Activated CD4-positive, alpha-beta T cell treated with anti-CD3 and anti-CD28 coated beads for 24 hours (primary cell): ENCODE measurements at places on chromosomes 6 and 20.
A peak's percentile ranks its signal among the peaks of the same experiment; 100 is the strongest.

- no peak for DNase-seq
These were observed 29.2 kb upstream of the SSR1 start for GRCh38 chr6:7341989-7342742.

GRCh38 chr6:147735924-147736323, 227.4 kb downstream of the SAMD5 start:
- no peak for DNase-seq

DNA sequence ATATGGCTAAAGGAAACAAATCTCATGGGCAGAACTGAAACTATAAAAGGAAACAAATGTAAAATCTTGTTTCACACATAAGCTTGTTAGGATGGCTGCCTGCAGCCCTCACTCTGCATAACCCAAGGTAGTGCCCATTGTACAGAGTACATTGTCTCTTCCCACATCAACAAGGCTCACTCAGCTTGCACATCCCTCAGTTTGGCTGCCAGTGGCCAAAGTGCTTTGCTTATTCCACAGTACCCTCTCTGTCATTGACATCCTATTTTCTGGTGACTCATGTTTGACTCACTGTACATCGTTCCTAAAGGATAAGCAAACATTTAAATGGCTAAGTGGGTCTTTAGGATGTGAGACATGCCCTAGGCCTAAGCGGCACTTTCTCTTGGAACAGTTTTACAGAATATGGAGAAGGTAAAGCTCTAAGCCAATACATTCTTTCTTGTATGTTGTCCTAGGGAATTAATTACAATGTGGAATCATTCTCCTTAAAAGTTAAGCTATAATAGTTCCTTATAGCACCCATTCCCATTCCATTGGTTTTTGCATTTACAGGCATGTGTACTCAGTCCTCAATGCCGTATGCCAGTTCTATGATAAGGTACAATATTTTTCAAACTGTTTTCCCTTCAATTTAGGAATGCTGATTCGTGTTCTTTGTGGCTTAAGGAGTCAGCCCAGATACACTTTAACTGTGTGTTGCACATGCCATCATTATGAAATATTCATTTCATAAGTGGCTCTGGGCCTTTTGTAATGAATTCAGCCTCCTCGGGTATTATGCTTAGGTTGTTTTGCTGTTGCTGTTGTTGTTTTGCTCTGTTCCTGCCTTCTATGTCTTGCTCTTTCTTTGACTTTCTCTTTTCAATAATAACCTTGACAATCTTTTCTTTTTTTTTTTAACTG, 5.5 kb downstream of the ANKEF1 start:
- DNase-seq = no peak

- DNase-seq = no peak
These were observed 7.6 kb upstream of the SRSF3 start for GRCh38 chr6:36586606-36587005.

DNA sequence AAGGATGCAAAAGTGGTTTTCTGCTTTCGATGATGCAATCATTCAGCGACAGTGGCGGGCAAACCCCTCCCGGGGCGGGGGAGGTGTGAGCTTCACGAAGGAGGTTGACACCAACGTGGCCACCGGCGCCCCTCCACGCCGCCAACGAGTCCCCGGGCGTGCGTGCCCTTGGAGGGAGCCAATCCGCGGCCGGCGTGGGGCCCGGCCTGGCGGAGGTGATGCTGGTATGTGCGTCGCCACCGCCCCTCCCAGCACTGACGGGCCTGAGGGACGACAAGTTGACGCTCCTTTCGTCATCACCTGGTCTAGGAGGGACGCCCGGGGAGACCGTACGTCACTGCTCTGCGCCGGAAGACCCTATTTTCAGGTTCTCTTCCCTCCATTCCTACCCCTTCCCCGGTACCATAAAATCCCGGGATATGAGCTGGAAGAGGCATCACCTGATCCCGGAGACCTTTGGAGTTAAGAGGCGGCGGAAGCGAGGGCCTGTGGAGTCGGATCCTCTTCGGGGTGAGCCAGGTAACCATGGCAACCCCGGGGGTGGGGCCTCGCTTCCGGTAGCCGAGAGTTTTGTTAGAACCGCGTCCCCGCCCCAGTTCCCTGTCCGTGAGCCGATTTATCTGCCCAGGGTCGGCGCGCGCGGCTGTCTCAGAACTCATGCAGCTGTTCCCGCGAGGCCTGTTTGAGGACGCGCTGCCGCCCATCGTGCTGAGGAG, at the start of gene DXO:
Gene DXO (minus strand): TSS at position 146 of the 716 bp plus-strand sequence. CDS start 463 bp downstream, outside the sequence.
- DNase-seq = peak; percentile 90

DNA sequence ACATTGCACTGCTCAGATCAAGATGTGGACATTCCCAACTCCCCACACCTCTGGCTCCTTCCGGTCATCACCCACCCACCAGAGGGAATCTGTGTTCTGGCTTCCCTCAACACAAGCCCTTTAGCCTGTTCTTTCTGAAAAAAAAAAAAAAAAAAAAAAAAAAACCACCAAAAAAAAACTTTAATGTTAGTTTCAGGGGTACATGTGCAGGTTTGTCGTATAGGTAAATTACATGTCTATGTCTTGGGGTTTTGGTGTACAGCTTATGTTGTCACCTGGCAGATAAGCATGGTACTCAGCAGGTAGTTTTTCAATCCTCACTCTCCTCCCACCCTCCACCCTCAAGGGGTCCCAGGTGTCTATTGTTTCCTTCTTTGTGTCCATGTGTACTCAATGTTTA, 135.8 kb upstream of the FOXA2 start:
- DNase-seq = no peak
